ENCODE measurements at places on chromosomes 5 and 9.

DNA sequence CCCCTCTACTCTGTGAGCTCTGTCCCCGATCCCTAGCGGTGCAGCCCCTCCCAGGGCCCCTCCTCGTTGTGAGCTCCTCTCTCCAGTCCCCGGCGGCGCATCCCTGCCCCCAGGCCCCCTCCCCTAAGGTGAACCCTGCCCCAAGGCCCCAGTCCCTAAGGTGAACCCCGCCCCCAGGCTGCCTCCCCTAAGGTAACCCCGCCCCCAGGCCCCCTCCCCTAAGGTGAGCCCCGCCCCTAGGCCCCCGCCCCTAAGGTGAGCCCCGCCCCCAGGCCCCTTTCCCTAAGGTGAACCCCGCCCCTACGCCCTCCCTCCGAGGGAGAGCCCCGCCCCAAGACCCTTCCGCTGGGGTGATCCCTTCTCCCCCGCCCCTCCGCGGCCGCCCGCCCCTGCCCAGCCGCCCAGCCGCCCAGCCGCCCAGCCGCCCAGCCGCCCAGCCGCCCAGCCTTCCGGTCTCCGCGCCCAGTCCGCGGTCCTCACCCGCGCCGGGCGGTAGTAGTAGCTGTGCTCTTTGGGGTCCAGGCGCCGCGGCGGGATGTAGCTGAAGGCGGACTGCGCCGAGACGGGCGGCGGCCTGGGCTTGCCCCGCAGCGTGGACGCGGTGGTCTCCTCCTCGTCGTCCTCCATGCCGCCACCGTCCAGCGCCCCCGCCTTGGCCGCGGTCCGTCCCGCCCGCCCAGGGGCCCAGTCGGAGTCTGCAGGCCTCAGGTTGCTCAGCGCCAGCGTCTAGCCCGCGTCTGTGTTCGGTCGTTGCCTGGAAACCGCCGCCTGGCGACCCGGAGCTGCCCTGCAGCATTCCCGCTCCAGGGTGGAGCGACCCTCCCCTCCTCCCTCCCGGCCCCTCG, at the start of gene CFAP90:
TSS of gene CFAP90 (minus strand) at position 739 of the 845 bp plus-strand sequence. CDS start at position 627, 112 bp downstream.
- DNase-seq, result peak; percentile 23

DNA sequence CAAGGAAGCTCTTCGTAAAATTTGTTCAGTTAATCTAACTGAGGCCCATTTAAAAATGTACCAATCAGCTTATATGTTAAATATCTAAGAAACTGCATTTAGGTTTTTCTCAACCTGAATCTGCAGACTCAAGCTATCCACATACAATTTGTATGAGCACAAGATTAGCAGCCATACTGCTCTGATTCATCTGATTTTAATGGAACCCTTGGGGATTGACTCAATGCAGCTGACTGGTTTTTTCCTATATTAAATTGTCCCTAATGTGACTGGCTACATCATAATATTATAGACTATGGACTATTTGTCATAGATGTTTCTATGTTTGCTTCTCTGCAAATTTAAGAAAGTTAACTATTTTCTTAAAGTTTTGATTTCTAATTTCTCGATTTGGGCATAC, 451.0 kb upstream of the TUSC1 start:
- no peak for DNase-seq

- DNase-seq, result no peak
Observed at GRCh38 chr5:8685704-8686103, 816.8 kb downstream of the MTRR start.

- DNase-seq, result no peak
Observed at GRCh38 chr9:89358985-89359384, 40.7 kb downstream of the SECISBP2 start.

GRCh38 chr9:10614196-10614800, 1.5 kb upstream of the PTPRD start:
- DNase-seq, result no peak

GRCh38 chr5:77893225-77893860, 117.2 kb upstream of the TBCA start:
- peak; percentile 5 for DNase-seq

GRCh38 chr5:174281855-174282254, 236.3 kb downstream of the NSG2 start:
- DNase-seq, result no peak

DNA sequence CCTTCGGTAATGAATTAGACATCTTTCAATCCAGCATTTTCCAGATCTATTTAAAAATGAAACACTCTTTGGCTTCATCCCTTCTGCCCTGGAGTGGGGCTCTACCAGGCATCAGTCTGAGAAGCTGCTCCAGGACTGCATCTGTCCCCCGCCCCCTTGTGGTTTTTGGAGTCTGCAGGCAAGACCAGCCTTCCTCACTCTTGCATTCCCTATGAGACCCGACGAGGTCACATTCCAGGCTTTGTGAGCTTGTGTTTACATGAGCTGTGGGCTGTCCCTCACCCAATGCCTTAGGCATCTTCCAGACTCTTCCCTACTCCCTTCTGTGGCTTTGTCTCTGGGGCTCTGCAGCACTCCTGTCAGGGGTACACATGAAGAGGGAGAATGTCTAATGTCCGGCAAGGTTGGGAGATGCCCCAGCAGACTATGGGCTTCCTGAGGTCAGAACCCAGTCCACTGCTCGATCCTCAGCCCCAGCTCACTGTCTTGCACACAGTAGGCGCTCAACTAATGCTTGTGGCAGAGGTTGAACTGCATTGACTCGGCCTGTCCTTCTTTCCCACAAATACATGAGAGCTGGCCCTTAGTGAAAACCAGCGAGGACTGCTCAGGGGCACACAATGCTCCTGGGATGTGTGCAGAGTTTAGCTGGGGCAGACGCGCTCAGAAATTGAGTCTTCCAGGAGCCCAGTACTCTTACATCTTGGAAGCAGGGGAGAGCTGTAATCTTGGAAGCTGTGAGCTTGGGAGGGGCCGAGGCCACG, 11.7 kb upstream of the GADD45G start:
- DNase-seq, result no peak

DNA sequence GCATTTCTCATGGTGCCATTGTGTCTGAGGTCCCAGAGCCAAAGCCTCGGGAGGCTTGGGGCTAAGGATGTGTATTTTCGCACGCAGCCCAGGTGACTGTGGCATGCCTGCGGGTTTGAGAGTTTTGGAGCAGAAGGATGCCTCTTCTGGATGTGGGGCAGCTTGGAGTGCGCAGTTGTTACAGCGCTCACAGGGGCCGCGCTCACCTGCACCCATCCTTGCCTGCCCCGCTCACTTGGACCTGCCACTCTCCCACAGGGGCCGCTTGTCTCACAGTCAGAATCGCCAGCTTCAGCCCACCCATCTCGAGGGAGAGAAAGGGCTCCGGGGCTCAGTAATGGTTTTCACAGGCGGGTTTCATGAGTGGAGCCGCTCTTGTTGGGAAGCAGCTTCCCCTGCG, 132.9 kb downstream of the MVB12B start:
- no peak for DNase-seq

DNA sequence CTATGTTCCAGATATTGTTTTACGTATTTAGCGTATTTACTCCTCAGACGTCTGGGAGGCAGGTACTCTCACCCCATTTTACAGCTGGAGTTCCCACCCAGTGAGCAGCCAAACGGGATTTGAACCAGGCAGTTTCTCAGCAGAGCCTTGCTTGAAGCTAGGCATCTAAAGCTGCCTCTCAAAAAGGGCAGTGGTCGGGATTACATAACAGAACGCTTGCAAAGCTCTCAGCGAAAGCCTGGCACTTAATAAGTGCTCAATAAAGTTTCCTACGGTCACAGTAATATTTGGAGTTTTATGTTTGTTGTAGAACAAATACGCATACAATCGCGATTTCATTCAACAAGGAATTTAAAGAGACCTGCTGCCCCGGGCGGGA, 286 bp upstream of the BSPRY start:
- DNase-seq, result no peak

GRCh38 chr5:27171761-27172261, 133.4 kb upstream of the CDH9 start:
- no peak for DNase-seq

GRCh38 chr5:66969963-66970362, 226.6 kb downstream of the CD180 start:
- no peak for DNase-seq

DNA sequence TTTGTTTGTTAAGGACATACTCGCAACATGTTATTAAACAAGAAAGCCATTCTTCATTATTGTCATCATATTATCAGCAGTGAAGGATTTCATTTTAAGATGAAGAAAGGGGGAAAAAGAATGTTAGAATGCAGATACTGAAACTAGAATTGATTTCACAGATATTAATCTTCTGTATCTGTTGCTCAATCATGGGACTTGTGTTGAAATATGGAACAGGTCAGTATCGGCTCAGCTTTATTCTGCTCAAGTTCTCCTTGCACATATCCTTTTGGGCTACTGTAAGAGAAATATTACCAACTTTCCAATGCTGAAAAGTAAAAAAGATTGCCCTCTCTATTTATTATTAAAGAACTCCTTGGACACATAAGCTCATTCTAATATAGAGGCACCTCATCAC, 13.8 kb upstream of the ANXA1 start:
- DNase-seq, result no peak

GRCh38 chr9:110207071-110207641, 803 bp downstream of the C9orf152 start:
- no peak for DNase-seq

- peak; percentile 59 for DNase-seq
Observed at GRCh38 chr9:132160802-132161742, 786 bp upstream of the NTNG2 start.

GRCh38 chr5:72210888-72211678, 103.8 kb downstream of the MAP1B start:
- no peak for DNase-seq

DNA sequence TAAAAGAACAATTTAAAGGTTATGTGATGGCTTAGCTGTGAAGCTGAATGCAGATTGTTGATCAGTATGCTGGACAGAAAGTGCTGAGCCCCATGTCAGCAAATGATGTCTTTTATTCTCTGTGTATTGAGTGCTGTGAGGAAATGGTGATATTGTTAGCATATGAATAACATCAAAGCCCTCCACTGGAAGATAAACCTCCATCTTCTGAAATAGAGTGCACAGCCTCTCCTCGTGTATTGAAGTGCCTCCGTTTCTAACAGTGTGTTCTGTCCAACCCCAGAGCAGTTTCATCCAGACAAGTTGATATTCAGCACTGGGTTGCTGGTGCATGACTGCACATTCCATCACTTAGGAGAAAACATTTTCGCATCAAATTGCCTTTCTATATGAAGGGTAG, 242.9 kb downstream of the CSNK1G3 start:
- no peak for DNase-seq

DNA sequence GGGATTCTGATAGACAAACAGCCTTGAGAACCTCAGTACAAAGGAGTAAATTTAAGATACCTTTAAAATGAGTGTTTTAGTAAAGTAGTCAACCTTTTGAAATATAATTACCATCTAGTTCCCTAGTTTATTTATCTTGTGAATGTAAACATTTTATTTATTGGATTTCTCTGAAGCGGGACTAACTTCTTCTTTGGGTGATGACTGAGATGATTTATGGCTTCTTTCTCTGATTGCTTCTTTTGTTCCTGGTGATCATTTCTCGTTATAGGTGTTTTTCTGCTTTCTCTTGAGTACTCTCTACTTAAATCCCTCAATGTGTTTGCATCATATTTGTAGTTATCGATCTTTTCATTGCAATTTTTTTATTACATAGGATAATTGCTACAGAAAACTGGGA, 33.2 kb downstream of the PRDM6 start:
- DNase-seq, result no peak

DNA sequence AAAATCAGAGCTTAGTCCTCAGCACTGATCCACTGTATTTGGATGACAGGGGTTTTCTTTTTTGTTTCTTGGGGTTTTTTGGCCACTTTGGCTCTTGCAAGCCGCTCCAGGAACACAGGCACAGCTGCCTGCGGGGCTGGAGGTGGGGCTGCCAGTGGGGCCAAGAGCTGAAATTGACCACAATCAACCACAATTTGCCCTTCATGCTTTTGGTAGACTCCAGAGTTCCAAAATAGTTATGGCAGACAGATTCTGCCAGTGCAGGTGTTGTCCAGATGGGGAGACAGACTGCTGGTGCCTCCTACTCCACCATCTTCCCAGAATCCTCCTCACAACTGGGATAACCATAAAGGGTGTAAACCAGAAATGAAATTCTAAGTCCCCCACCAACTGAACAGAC, 36.5 kb downstream of the PLEKHG4B start:
- DNase-seq, result no peak

- no peak for DNase-seq
Observed at GRCh38 chr9:4592295-4592694, 69.8 kb upstream of the PLPP6 start.

- DNase-seq, result no peak
Observed at GRCh38 chr5:175902026-175902425, 30.6 kb downstream of the CPLX2 start.

GRCh38 chr9:77648234-77649108, at the start of gene GNA14:
Gene GNA14, minus strand, starts transcription at chr9:77648322. Its CDS starts 529 bp downstream, at chr9:77647793.
- no peak for DNase-seq

DNA sequence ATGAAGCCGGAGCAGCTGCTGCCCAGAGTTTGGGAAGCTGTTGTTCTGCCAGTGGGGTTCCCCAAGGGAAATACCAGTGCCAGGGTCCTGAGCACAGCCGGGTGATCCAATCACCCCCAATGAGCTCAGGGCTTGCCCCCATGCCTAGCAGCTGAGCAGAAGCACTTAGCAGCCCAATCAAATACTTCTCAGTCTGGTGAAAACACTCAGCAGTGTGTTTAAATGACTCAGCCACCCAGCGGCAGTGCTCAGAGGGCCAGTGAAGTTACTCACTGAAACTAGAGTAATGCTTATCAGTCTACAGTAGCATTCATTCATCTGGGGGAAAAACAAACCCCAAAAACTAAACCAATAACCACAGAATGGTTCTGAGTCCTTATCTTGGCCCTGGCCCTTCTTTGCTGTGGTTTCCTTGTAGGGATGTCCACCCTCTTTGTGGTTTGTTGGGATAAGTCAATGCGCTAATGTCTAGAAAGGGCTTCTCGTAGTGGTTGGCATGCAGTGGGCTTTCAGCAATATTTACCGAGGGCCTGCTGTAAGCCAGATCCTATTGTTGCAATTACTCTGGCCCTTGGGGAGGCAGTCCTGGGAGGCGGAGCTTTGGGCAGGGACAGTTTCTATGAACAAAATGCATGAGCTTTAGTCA, 43.1 kb downstream of the LHX2 start:
- no peak for DNase-seq

DNA sequence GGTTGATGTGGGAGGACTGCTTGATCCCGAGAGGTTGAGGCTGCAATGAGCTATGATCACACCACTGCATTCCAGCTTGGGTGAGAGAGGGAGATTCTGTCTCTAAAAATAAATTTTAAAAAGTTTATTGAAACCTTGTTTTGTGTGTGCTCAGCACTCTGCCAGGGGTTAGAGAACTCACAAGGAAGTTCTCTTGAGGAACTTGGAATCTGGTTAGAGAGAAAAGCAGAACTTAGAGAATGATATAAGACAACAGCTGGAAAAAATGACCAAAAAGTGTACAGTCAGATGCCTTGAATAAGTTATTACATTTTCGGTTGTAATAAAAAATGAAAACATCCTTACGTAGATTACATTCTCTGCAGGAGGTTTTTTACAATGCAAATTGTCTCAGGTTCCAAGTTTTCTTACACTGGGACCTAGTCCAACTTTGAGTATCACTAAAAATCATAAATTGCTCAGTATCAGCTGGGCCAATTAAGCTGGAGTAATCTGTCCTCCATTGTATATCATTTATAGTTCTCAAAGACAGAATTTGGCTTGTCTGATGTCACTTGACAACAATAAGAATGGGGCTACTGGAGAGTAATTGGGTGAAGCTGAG, 21.7 kb upstream of the TENT2 start:
- no peak for DNase-seq

Measured in CD4-positive, alpha-beta T cell treated with Interferon alpha-2 for 1 hour (primary cell).